ENCODE measurements at places on chromosomes 2 and 18.

GRCh38 chr2:39545957-39546356, 108.9 kb upstream of the MAP4K3 start:
- no peak for DNase-seq

DNA sequence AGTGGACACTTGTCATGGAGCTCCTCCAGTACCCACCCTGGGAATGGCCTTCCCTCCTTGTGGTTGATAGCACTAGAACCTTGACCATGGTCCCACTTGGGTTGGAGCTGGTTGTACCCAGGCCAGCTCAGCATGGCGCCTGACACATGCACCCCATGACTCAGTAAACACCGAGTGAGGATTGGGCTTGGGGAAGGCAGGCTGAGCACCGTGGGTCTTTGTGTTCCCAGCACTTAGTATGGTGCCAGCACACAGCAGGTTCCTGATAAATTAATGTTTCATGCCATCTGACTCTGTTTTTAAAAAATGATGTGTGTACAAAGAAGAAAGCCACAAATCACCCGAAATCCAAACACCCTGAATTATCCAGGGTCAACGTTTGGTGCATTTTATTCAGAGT, 69.8 kb downstream of the CIB4 start:
- DNase-seq = no peak

DNA sequence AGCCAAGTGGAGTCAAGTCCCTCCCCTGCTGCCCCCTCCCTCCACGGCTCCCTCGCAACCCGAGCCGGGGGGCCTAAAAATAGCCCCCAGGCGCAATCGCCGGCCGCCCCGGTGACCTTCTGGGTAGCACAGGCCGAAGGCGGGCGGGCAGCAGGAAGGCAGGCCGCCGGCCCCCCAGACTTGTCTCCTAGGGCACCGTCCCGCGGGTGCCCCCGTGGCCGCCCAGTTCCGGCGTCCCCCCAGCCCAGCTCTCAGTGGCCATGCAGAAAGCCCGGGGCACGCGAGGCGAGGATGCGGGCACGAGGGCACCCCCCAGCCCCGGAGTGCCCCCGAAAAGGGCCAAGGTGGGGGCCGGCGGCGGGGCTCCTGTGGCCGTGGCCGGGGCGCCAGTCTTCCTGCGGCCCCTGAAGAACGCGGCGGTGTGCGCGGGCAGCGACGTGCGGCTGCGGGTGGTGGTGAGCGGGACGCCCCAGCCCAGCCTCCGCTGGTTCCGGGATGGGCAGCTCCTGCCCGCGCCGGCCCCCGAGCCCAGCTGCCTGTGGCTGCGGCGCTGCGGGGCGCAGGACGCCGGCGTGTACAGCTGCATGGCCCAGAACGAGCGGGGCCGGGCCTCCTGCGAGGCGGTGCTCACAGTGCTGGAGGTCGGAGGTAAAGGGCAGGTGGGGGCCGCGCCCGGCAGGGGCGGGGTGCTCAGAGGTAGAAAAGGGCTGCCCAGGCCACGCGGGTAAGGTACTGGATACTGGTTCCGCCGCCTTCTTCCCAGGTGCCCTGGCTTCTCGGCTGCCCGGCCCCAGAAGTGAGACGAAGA, at the start of gene SPEG:
Gene SPEG, plus strand, starts transcription at position 126 of the 808 bp plus-strand sequence. Its CDS starts 135 bp downstream, at position 261.
- no peak for DNase-seq

- no peak for DNase-seq
Measured at GRCh38 chr2:241532733-241533601, 24.6 kb upstream of the STK25 start.

DNA sequence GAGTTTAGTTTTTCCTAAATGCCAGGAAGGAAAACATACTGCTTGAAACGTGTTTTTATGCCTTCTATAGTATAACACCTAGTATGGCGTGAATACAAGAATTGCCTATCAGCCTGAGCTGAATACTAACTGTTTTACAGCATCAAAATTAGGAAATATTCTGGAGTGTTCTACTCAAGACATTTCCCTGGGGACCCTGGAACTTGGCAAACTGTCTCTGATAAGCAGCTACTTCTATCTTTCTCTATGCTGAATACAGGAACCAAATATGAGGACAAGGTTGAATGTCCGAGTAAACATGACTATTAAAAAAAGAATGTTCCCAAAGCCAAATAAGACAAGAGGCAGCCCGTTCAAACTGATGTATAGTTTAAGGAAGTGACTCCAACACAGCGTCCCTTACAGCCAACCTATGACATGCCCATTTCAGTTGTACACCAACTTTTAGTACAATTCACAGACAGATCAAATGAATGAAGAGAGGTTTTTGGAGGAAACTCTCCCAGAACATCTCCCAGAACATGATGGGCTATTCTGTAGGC, 951.3 kb upstream of the ACVR2A start:
- DNase-seq = no peak

DNA sequence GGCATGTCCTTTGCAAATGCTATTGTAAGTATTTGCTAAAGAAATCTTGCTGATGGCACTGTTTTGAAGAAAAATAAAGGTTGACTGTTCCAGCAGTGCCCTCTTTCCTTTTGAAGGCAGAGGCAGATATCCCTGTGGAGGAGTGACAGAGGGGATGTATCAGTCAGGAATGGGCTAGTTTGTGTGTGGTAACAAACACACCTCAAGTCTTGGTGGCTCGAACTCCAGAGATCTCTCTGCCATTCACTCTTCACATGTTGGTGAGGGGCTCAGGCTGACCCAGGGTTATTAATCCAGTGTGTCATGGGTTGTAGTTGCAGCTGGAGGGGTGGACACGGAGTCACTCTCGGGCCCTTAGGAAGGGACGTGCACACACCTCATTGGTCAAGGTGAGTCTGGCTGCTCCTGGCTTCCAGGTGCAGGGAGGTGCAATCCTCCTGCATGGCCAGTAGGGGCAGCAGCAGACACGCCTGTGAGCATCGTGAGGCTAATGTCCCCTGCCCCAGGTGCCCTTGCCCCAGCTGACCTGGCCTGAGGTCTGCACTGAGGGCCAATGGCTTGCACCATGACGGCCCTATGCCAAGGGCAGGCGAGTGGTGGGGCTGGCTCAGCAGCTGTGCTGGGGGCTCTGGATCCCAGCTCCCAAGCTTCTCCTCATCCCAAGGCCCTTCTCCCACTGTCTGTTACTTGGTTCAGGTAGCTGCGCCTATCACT, 146.5 kb downstream of the ASB1 start:
- DNase-seq = no peak

DNA sequence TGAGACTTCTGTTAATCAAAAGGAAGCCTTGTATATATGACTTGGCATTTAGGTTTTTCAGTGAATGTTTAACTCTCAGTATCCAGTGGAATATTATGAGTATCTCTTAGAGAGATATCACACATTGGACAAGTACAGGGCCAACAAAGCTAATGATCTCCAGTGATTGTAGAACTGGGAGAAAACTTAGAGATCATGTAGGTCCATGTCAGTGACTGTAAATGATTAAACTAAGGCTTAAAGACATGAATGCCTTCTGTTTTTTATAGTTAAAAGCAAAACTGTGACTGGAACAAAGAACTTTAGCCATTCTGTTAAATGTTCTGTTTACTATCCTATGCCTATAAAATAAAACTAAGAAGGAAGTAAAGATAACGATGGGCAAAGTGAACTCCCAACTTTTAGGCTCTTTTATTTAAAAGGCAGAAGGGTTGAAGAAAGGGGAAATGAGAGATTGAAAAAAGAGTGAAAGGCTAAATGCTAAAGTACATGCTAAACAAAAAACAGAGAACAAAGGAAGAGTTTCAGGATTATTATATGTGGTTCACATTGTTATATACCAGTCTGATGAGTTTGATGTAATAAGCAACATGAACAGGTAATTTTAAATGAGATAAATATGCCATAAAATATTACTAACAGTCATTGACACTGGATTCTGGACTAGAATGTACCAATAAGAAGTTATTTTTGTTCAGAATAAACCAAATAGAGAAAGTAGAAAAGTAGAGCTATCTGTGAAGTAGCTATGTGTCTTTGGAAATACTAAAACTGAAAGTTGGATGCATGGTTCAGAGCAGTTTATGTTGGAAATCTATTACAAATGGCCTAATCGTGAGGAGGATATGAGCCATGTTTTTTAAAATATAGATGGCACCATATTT, 37.1 kb upstream of the TNFRSF11A start:
- DNase-seq = peak; percentile 14

GRCh38 chr2:192657362-192657761, 462.6 kb upstream of the TMEFF2 start:
- no peak for DNase-seq

- no peak for DNase-seq
Measured at GRCh38 chr2:128364441-128364911, 45.8 kb upstream of the HS6ST1 start.

GRCh38 chr2:178394859-178395258, 56.1 kb downstream of the PRKRA start:
- no peak for DNase-seq

DNA sequence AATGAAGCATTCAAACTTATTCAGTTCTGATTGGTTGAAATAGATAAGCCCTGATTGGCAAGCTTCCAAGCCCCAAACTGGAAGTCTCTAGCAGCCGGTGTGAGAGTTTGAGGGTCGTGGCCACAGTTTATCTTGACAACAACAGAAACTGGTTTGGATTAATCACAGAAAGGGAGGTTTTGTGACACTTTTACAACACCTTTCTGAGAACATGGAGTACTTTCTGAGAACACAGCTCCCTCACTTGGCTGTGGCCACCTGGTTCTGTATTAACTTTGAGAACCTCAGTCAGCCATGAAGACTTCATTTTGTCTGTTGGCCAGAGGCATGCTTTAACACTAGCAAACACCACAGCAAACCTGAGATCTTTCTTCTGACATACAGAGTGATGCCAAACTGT, 280.7 kb upstream of the VWC2L start:
- no peak for DNase-seq

GRCh38 chr18:48222118-48222517, 187.1 kb downstream of the ZBTB7C start:
- DNase-seq = no peak

GRCh38 chr2:132871831-132872230, 201.8 kb upstream of the LYPD1 start:
- no peak for DNase-seq

DNA sequence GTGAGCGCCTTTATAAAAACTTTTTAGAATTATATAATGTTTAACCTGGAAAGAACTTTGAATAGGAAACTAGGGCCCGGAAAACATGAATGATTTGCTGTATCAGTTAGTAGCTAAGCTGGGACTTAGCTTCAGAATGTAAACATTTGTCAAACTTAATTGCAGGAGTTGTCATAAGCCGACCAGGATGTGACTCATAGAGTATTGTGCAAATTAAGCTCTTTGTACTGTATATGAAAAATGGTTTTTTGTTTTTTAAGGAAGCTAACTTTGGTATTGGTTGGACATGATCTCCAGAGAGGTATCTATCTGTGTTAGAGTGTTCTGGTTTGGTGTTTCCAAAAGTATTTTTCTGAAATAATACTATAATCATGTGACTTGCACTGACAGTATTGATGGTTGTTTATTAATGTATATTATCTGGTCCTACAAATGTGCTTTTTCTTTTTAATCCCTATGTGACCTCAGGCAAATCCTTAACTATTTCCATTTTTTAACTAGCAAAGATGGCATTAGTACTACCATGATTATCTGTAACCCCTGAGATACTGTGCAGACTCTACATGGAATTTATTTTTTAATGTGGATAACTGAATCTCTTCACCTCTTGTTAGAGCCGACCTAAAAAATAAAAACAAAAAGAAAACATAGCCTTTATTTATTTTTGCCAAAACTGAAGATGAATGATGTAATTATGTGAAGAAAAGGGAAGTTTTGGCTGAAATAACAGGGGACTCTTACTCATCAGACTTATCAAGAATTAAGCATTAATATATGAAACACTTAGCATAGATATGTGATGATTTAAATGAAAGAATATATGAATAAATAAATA, 11.7 kb downstream of the YIPF4 start:
- no peak for DNase-seq

DNA sequence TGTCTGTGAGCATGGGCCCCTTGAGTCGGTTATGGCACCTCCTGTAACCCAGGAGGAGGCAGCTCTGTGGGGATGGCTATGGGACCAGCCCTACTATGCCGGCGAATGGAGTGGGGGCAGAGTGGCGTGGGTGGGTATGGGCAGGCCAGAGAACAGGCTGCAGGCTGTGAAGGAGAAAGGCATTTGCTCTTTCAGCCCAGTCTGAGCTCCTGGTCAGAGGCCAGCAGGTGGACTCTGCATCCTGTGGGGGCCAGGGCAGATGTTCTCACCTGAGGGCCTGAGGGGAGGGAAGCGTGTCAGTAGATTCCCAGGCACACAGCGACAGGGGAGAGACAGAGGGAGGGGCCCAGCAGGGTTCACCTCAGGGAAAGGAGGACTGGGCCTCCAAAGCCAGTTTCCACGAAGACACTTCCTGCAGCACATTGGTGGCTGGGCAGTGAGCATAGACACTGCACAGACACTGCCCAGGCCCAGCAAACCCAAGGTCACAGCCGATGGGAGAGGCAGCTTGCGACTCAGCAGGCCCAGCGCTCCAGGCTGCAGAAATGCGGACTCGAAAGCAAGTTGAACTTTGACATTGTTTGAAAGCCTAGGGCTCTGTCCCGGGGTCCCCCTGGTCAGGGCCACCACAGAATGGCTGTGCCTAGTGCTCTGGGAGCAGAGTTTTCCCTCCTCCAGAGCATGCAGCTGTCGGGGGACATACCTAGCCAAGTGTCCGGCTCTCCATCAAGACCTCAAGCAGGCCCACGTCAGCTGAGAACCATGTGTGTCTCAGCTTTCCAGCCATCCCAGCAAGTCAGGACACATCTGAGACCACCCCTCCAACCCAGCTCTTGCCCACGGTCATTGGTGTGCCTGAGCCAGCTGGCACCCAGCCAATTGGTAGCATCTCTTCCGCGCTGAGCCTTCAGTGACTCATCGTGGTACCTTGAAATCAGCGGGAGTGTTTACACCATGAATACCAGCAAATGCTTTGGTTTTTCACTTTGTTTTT, 53.8 kb downstream of the TGOLN2 start:
- DNase-seq = peak; percentile 38

DNA sequence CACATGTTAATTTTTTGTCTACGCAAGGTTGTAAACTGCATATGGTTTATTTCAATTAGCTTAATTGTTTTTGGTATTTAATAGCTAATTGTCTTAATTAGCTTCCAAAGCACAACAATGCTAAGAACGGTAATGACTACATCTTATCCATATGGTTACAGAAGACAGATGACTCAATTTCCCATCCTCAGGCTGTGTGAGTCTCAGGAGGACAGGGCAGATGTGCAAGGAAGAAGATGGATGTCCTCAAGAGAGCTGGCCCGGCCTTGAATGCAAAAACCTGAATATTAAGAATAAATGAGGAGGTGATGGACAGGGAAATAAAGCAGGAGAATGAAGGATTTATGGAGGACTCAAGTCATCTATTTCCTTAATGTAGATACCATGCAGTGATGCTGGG, 31.4 kb downstream of the SLC4A3 start:
- DNase-seq = no peak

DNA sequence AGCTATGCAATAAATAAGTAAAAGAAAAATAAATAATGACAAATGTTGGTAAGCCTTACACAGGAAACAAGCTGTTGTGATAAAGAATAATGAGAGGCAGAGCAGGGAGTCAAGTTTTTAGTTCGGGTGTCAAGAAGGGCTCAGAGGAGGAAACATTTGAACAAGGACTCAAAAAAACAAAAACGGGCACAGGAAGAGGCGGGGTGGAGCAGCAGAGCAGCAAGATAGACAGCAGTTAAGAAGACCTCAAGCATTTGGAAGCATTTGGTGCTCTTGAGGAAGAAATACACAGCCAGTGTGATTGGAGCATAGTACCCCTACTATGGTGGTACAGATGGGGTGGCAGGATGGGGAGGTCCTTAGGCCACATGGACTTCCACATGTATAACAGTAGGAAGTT, 2.8 kb downstream of the TMEM169 start:
- DNase-seq = no peak
